ENCODE measurements at places on chromosomes 3 and 15.

DNA sequence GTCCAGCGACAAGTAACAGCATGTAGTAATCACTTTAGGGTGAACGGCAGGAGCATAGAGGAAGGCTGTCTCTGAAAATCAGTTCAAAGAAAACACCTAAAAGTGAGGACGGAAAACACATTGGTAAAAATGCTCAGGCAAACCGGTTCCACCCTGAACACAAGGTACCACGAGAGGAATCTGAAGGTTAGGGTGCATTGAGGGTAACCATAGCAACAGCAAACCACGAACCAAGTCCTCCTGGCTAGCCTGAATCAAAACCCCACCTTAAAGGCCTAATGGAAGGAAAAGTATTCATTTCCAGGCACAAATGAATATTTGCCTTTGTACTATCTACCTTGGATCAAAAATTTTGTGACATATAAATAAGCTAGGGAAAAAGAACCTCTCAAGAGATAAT is 315.0 kb downstream of the OCA2 start:
- no peak for ATAC-seq

DNA sequence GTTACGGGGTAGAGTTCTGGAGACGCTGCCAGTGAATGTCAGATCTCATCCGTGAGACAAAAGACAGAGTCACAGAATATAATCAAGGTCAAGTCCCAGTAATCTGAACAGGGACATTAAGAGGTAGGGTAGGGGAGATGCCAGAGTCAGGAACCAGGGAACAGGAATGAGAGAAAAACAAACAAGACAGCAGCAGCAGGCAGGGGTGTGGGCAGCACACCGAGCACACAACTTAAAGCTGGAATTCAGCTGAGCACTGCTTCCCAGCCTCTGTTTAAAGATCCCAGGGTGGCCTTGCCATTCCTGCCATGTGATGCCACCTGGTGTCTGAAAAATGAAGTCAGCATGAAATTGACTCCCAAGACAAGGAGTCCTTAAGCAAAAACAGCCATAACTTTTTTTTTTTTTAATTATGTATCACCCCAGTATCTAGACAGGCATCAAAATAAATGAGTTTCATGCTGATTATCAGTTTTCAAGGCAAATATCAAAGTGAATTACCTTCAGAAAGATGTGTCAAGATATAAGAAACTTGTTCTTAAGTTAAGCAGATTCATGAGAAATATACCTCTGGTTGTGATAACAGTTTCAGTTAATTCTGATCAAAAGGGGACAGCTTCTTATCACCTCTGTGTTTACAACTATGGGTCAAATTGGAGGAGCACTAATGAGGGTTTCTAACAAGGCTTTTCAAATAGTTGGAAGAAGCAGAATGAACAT is 203.7 kb downstream of the SLC9A9 start:
- no peak for ATAC-seq

DNA sequence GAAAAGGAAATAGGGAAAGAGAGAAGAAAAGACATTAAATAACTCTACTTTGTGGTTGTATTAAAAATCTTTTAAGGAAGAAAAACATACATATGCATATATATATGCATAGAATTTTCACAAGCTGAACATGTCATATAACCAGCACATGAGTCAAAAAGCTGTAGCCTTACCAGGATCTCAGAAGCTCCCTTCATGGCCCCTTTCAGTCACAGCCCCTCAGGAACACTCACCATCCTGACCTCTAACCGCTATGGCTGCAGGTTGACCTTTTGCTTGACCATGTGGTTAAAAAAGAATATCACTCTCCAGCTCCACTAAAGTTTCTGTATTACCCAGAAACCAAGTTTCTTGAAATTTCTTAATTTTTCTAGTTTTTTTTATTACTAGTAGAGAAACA is 103.4 kb downstream of the CHST2 start:
- no peak for ATAC-seq

DNA sequence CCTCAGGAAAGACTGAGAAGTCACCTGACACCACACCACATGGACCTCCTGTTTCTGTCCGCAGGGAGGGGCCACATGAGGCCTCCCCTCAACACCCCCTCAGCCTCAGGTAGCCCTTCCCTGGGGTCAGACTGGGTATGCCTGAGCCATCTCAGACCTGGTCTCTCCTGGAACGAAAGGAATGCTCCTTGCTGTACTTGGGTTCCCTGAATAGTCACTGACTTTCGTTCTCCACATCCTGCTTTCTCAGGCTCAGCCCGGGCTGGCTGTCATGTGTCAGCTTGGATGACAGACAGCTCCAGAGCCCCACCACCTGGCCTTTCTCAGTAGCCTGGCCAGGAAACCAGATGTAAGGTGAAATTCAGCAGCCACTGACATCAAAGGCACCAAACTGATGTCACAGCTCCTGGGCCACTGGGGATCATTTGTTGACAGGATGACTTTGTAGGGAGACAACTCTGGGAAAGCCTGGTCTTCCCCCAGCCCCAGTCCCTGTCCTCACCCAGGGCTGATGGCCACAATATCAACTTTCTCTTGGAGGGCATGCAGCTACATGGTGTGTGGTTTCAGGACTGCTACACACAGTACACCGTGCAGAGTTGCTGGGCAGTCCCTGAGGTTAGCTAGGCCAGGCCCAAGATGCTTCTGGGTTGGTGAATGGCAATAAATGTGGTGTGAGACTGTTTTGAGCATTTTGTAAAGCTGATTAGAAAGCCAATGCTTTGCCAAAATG is 141.4 kb upstream of the MRPS22 start:
- ATAC-seq: no peak

DNA sequence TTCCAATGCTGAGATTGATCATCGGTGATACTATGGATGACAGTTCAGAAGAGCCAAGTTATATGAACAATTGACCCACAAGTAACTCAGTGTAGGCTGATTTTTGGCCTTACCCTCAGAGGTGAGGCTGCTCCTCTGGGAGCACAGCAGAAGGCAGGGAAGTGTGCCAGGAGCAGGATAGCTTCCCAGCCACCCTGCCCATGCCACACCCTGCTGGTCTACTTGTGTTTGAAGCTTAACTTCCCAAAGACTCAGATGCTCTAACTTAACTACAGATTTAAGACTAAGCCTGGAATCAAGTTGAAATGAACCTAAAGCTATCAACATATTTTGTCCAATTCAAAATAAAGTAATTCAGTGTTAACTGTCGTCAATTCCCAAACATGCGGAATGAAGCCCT is 77.5 kb downstream of the BOC start:
- no peak for ATAC-seq

DNA sequence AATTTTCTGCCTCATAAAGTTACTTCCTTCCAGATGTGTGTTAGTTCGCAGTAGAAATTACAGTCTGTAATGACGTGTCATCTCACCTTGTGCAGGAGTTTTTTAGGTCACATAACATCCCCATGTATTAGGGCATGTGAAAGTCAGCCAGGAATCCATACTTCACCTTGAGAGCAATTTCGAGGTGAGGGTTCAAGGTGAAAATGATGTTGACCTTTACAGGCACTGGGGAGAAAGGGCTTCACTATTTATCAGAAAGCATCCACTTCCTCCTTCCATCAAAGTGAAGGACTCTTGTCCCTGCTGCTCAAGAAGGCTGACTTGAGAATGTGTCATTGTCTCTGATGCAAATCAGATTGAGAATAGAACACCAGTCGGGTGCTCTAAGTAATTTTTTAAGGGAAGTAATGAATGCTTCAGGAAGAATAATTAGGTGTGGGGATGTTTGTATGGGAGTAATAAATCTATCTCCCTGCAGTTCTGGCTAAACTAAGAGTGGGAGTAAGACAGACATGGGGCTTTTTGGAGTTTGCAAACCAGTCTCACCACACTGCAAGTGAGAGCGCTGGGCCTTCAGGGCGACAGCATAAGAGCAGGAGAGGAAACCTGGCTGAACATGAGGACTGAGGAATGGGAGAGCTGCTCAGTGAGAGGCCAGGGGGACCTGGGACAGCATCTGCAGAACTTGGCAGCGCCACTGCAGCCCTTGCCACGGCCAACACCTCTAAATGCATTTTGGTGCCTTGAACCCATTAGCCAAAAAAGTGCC is 85.9 kb upstream of the IL12A start:
- no peak for ATAC-seq
